PC-3 (cell line): ENCODE measurements at places on chromosomes 7 and 10.
A peak's percentile ranks its signal among the peaks of the same experiment; 100 is the strongest.

DNA sequence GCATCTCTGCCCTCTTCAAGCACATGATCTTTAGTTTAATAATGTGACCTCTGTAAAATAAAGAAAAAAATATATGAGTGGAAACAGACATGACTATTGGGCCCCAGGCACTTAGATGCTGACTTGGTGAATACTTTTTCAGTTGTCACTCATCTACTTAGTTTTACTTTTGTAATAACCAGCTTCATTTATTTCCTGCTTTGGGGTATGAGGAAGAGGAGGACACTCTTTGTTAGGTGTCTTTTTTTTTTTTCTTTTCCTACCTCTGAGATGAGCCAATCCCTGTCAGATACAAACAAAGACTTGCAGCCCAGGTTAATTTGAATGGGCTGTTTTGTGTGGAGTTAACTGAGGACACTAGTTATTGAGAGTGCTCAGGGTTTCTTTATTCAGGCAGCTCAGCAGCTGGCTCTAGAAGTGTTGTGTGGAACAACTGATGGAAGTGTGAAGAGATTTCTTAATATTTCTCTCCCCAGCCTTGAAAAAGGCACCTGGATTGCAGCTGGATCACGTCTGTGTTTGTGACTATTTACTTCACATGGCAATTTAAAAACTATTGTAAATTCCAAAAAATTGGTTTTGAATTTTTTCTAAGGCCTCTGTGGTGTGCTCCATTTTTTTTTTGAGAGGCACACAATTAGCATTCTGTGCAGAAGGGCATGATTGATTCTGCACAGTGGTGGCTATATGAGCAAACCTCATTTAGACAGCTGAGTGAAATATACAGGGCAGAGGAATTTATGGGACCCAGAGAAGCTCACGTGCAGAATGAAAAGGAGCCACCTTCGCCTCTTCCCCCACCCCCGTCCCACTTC, 333.8 kb downstream of the LRMDA start:
- no peak for DNase-seq

DNA sequence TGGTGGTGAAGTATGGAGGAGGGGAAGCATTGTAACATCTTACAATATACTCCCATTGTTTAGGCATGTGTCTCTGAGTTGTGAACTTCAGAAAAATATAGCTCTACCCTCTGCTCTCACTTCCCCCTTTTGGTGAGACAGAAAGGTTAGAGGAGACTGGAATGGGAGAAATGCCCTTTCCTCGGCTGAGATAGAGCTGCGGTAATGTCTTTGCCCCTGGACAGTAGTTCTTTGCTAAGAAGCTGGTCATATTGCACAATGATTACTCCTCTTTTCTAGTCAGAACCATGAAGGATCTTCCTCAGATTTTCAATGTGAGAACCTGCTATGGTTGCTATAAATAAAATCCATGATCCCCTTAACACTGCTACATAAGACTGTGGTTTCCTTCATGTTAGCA, 171.0 kb downstream of the SEM1 start:
- DNase-seq, result no peak

DNA sequence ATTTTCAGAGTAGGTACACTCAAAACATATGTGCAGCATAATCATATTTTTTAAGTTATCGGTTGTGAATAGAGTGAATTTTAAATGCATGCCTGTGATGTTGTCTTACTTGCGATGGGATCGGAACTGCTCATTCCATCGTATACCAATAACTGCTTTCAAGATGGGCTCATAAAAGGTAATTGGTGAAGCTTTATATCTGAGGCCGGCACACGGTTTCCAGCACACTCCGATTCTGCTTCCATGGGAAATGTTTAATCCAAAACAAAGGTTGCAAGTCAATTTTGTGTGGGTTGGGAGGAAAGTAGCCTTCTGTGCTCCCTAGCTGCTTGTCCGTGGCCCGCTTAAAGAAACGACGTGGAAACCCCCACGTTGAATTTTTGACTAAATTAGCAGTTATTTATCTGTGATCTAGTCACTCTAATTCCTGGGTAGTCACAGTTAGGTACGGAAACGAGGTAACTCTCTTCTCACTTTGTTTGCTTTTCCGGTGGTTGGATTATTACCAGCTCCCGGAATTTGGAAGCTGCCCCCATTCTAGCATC, 10.1 kb upstream of the CELF2 start:
- DNase-seq, result no peak

DNA sequence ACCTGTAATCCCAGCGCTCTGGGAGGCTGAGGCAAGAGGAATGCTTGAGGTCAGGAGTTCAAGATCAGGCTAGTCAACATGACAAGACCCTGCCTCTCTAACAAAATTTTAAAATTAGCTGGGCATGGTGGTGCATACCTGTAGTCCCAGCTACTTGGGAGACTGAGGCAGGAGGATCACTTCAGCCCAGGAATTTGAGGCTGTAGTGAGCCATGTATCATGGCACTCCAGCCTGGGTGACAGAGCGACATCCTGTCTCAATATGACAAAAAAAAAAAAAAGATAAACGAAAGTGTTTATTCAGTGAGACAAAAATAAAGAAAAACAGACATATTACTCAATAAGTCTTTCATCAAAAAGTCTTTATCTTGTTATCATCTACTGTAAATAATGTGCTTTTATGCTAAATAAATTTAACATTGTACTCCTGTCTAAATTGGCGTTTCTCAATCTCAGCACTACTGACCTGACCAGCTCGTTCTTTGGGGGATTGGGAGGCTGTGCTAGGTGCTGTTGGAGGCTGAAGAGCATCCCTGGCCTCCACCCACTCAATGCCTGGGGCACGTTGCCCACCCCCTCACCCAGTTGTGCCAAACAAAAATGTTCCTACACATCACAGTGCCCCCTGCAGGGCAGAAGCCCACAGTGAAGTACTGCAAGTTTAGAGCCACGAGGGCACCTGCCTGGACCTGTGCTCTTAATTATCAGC, 57.7 kb downstream of the NCAPG2 start:
- peak; percentile 43 for DNase-seq

- DNase-seq, result no peak
These were observed 8.7 kb upstream of the LRRTM3 start for GRCh38 chr10:66917104-66917503.

- DNase-seq, result no peak
These were observed 241.6 kb downstream of the HPSE2 start for GRCh38 chr10:98994030-98994429.

DNA sequence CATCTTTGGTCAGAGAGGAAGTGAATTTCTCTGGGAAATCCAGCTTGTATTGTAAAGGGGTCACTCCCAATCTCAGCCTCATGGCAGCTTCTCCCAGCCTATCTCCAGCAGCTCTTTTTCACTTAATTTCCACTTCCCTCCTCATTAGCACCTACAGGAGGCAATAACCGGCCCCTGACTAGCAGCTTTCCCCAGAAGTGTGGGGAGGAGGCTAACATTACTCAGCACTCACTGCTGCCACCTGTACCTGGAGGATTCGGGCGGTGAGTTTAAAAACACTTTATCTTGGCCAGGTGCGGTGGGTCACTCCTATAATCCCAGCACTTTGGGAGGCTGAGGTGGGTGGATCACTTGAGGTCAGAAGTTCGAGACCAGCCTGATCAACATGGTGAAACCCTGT, 3.8 kb downstream of the NODAL start:
- DNase-seq, result no peak
